ENCODE measurements at places on chromosomes 6 and 20.

- peak; percentile 68 for DNase-seq
Measured at GRCh38 chr6:29953001-29953441, 10.7 kb downstream of the HLA-A start.

GRCh38 chr20:49865559-49865958, 49.8 kb downstream of the SPATA2 start:
- DNase-seq, result peak; percentile 86

DNA sequence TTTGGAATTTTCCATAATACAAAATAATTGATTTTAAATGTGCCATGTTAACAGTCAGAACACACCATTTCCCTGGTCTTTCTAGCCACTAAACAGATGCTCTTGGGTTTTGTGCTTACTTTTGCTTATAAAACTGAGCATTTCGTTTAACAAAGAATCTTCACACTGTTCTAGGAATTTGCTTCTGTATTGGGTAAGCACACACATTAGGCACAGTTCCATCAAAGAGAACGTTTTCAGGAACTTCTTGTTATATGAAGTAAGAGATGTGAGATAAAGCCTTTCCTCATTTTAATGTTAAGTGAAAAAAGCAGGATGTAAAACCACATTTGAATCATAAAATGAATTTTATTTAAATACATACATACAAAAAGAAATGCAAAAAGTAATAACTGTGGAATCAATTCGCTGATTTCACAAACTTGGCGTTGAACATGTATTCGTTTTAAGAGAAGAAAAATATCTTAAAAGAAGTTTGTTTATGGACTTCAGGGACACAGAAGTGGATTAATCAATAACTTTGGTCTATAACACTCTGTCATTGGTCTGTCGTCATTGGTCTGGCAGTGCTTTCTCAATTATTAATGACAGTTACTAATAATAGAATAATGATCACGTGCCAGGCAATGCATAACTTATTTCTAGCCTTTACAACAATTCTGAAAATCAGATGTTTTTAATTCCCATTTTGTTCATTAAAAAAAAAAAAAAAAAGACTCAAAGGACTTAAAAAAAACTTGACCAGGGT, 199.9 kb upstream of the PRDM1 start:
- peak; percentile 76 for DNase-seq

DNA sequence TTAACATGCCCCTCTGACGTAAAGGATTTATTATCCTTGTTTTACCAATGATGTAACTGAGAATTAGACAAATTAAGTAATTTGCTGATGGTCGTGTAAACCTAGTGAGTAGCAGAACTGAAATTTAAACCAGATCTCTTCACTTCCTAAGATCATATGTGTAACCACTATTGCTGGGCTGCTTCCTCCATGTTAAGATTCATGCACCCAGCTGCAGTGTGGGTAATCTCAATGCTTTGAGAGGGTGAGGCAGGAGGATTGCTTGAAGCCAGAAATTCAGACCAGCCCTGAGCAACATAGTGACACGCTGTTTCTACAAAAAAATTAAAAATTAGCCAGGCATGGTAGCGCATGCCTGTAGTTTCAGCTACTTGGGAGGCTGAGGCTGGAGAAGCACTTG, 97.9 kb downstream of the L3MBTL3 start:
- no peak for DNase-seq

DNA sequence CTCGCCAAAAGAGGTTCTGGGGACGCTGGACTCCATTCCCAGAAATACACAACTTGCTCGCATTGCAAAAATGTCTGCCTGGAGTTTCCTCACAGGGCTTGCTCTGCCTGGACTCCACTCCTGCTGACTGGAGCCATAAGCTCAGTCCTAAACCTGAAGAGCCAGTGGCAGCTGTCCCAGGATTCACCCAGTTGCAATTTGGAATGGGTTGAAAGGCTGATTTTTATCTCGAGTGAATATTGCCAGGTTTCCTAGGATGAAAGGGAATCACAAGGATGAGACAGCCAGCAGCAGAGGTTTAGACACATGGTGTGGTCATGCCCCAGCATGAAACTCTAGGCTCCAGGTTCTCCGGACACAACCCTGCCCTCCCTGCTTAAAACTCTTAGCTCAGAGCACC, 223.3 kb downstream of the BMP7 start:
- peak; percentile 34 for DNase-seq
